ENCODE measurements at places on chromosomes 2 and 18.

DNA sequence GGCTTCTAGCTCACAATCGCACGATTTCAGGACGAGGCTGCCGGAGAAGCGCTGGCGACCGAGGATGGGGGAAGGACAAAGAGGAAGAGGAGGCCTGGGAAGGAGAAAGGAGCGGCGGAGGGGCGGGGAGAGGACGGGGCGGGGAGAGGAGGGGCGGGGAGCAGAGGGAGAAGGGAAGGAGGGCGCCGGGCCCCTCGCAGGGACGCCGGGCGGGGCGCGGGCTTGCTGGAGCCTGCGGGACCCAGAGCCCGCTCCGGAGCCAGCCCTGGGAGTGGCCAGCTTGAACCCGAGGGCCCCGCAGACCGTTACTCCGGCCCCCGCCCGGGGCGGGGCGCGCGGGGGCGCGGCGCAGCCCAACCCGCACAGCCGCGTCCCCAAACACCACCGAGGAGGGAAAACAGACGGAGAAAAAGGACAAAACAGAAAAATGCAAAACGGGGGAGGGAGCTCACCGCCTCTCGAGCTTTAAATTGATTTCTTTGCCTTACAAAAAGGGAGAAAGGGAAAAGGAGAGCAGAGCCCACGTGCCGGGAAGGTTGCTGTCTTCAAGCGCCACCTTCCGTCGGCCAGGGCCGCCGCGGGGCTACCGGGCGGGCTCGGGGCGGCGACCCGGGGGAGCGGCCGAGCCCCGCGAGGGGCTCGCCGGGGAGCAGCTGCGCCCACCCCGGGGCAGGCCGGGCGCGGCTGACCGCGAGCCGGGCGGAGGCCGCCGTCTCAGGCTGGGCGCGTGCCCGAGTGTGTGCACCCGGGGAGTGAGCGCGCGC is 781 bp upstream of the SOX11 start:
- DNase-seq, result no peak

GRCh38 chr18:13317801-13318200 is 99.2 kb downstream of the LDLRAD4 start:
- no peak for DNase-seq

DNA sequence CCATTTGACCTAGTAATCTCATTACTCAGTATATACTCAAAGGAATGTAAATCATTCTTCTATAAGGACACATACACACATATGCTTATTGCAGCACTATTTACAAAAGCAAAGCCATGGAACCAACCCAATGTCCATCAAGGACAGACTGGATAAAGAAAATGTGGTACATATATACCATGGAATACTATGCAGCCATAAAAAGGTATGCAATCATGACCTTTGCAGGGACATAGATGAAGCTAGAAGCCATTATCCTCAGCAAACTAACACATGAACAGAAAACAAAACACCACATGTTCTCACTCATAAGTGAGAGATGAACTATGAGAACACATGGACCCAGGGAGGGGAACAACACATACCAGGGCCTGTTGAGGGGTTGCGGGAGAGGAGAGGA is 214.5 kb downstream of the NBAS start:
- no peak for DNase-seq

DNA sequence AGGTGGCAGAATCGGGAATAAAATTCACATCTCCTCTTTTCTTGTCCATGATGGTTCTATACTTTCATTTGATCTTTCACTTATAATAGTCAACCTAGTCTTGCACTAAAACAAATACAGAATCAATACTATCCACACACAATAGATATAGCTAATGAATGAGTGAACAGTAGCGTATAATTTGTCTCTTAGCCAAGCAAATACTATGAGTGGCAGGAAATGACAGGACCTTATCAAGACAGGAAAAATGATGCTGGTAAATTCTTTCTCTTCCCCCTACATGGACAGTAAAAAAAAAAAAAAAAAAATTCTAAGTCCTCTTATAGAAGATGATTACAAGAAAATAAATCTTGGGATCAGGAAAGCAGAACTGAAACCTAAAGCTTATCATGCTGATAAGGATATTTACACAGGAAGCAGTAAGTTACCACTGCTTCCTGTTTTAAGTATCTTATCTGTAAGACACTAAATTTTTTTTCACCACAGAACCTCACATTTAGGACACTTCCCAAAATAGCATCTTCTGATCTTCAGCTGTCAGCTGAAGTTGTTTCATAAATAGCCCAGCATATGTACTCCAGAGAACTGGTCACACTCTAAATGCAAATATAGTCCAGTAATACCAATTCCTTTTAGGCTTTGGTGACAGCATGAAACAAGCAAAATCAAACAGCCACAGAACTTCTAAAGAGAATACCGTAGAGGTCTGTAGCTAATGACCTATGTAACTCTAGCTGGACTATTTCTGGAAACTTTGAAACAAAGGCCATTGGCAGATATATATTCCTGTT is 27.0 kb downstream of the IRS1 start:
- no peak for DNase-seq

GRCh38 chr2:235958221-235958930 is 209.8 kb downstream of the GBX2 start:
- DNase-seq, result no peak

DNA sequence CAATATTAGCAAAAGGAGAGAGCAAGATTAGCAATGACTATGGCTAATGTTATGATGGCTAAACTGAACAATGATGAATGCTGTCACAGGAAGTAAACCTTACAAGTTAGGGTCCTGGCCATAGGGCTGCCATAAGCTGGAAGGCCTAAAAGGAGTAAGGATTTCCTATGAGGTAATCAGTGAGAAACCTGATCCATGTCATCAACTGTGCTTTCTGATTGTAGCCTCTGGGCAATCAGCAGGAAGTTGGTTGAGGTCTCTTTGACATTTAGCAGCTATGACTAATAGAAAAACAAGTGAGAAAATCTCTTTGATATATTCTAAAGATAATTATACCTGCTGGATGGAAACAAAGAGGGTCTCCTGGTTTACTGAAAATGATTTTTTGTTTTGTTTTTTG is 193.0 kb downstream of the RAB3GAP1 start:
- no peak for DNase-seq

Data from substantia nigra (tissue), 51 donors.